Activated CD4-positive, alpha-beta T cell treated with anti-CD3 and anti-CD28 coated beads, Interleukin-2, amount 10 ng/mL, durations not matched to agents 24 days and 14 days (primary cell): ENCODE measurements at places on chromosomes 12 and 14.
A peak's percentile ranks its signal among the peaks of the same experiment; 100 is the strongest.

- peak; percentile 90 for DNase-seq
Observed at GRCh38 chr14:34322940-34323418, 139.1 kb downstream of the SPTSSA start.

DNA sequence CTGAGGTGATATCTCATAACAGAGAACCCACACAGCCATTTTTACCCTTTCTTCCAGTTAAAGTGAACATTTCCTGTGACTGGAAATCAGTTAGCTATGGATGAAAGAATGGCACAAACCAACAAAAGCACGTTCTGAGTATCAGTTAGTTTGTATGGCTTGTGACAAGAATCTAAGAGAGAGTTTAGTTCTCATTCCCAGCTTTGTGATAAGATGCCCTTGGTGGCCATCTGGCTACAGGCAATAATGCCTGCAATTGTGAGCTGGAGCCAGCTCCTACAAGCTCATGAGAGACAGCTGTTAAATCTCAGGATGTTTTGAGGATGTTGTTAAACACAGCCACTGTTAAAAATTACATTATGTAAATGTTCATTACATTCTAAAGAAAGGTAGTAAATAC lies 122.0 kb upstream of the FRMD6 start:
- DNase-seq, result no peak

GRCh38 chr12:27237790-27238771 lies 6.0 kb upstream of the STK38L start:
- DNase-seq, result peak; percentile 71

DNA sequence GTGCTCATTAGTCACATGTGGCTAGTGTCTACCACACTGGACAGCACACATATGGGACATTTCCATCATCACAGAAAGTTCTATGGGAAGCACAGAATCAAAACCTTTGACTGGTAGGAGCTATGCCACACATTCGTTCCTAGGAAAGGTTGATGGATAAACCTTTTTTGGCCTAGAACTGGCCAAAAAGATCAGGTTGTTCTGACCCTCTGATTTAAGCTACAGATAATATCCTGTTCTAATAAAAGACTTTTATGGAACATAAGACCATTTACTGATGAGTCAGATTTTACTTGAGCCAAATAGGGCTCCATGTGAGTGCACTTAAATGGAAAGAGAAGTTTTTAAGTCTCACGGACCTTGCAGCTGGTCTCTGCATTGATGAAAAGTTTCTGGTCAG lies 143.2 kb downstream of the SLC15A4 start:
- no peak for DNase-seq

DNA sequence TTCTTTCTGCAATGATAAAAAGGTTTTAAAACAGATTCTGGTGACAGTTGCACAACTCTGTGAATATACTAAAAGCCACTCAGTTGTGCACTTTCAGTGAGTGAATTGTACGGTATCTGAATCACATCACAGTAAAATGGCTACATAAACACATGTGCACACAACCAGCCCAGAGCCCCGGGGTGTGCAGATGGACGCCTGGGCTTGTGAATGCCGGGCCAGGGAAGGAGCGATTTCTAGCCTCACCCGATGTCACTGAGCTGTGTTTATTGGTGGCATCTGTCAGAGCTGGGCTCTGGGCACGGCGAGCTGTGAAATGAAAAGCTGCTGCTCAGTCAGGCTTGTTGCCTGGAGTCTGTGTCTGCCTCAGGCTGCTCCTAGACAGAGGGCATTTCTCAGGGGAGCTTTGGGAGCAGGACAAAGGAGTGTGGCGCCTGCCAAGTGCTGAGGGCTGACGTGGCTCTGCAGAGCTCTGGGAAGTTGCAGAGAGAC lies 25.9 kb downstream of the RHOF start:
- no peak for DNase-seq

GRCh38 chr12:23944067-23944466 lies 5.4 kb downstream of the SOX5 start:
- DNase-seq, result no peak

GRCh38 chr14:39488600-39488999 lies 56.4 kb upstream of the FBXO33 start:
- DNase-seq, result no peak

DNA sequence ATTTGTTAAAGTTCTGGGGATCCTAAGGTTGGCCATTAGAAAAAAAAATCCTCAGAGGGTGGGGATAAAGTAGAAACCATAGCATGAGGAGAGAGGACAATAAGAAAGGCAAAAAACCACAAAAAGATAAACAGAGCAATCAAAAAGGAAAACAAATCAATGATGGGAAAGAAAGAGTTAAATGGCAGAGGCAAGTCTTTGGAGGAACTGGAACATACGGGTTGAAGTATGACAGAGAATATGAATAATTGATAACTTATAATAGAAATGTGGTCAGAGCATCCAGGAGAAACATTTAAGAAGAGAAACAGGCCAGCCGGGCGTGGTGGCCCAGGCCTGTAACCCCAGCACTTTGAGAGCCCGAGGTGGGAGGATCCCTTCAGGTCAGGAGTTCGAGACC lies 17.8 kb upstream of the SALL2 start:
- DNase-seq, result no peak
